CD4-positive, alpha-beta T cell treated with Interferon gamma for 1 hour (primary cell): ENCODE measurements at places on chromosomes 5 and 9.
A peak's percentile ranks its signal among the peaks of the same experiment; 100 is the strongest.

DNA sequence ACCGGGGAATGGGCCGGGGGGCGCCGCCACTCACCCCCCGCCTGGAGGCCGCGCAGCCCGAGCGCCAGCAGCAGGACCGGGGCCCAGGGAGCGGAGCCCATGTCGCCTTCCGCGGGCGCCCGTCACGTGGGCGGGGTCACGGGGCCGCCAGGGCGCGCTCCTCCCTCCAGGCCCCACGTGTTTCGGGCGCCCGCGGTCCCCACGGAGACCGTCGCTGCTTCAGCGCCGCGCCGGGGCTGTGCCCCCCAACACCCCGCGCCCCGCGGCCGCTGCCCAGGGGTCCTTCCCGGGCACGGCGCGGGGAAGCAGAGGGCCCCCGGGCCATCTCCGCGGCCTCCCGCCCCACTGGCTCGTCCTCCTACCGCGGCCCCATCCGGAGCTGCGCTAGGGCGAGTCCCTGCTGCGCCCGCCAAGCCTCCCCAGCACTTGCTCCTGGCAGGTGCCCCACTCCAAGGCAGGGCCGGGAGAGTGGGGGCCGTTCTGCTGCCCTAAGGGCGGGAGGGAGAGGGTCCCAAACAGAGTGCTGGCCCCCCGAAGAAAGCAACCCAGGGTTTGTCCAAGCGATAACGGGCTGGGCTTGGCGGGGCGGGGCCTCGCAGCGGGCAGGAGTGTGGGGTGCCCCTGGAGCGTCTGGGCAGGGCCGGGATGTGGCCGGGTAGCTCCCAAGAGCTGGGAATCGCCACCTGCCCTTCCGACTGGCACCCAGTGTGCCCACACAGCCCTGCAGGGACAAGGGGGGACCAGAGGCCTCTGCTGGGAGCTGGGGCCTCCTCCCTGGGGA lies at the start of gene DPP7:
Gene DPP7, minus strand, starts transcription at position 121 of the 781 bp plus-strand sequence. Its CDS starts 20 bp downstream, at position 101.
- DNase-seq = peak; percentile 75

DNA sequence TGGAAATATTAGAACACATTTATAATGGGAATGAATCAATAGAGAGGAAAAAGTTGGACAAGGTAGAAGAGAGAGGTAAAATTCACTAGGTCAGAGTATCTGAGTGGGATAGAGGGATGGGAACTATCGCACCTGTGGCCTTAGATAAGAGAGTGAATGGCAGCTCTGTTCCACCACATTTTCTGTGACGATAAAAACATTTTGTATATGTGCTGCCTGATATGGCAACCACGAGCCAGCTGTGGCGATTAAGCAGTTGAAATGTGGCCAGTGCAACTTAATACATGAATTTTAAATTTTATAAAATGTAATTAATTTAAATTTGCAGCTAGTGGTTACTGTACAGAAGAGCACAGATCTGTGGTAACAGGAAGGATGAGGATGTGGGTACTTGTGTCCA lies 46.7 kb downstream of the ZNF354A start:
- no peak for DNase-seq

- no peak for DNase-seq
These were observed 46.9 kb upstream of the HSD17B4 start for GRCh38 chr5:119405419-119405818.

- DNase-seq = peak; percentile 93
These were observed at the start of gene RNF14 for GRCh38 chr5:141968914-141969608. TSS of gene RNF14 (plus strand) at chr5:141969105. CDS start at chr5:141973589, 4,484 bp downstream.
